CD4-positive, alpha-beta T cell (primary cell): ENCODE measurements at places on chromosomes 3 and 15.

DNA sequence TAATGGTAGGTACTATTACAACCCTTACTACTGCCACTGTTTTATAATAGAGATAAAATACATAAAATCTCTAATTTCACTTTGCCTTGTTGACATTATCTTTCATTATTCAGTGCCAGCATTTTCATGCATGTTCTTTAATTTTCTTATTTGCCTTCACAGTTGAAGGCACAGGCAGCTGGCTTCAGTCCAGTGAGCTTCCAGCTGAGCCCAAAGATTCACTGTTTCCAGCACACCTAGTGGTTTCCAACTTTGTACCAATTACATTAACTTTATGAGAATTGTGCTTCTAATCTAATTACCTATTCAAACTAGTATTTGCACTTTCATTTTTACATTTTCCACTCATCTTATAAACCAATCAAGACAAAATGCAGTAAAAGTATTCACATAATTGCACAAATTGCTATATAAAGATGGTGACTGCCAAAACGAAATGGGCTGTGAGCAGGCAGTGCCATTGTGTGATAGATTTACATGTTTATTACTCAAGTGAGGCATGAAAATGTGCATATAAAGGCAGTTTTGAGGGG, 228.3 kb downstream of the MFSD1 start:
- H3K4me1 ChIP-seq, result no peaks in the 10 kb centered on the region
- DNase-seq, result no peak
- no peak overlapping the region for H3K27ac ChIP-seq
- no peak overlapping the region for H3K4me3 ChIP-seq

DNA sequence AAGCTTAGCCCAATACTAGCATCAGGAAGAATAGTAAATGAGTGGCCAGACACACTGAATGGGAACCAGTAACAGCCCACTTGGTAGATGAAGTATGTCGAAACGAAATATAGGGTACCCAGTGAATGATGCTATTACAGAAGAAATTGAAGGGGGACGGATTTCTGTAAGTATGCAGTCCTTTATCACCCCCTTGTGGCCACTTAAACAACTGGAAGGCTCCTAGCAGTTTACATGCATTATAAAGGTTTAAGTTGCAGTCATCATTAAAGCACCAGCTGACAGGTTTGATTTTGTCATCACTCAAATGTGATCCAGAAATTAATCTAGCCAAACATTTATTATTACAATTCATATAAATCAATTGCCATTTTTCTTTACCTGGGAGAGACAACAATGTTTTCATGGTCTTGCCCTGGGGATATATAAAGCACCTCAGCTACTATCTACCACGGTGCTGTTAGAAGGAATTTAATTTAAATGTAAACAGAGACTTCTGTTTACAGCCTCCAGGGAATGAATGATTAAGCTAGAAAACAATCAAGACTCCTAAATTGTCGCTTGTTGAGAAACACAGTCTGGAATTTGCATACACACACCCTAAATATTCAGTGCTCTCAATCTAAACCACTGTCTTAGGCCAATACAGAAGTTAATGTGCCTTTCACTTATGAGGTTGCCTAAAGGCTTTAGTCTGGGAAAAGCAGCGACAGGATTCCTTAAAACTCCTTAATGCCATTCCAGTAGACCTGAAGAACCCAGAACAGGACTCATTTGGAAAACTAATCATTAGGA, 7.8 kb downstream of the EIF1B start:
- no peaks in the 10 kb centered on the region for H3K4me1 ChIP-seq
- H3K4me3 ChIP-seq, result no peak overlapping the region
- no peak overlapping the region for H3K27ac ChIP-seq
- peaks cover 26% of the 10 kb centered on the region for H3K36me3 ChIP-seq
- no peaks in the 10 kb centered on the region for H3K27me3 ChIP-seq

- no peaks in the 10 kb centered on the region for H3K4me1 ChIP-seq
- no peak overlapping the region for H3K27ac ChIP-seq
- no peaks in the 10 kb centered on the region for H3K27me3 ChIP-seq
- DNase-seq, result no peak
- H3K36me3 ChIP-seq, result no peaks in the 10 kb centered on the region
These were observed 779.7 kb upstream of the CFAP20DC start for GRCh38 chr3:59829527-59829926.

DNA sequence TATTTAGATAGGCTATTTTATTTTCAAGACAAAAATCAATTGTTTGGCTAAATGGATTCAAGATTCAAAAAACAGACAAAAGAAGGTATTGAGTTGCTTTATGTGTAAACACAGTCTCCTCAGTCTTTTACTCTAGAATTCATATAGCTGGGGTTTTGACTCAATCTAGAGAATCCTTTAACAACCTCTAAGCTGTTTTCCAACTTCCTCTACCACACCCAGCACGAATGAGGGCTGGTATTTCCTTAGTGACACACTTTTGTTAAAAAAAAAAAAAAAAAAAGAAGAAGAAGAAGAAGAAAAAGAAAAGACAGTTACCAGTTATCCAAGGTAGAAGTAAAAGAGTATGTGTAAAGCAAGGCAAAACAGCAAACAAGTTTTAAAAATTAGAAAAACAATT, 732.8 kb upstream of the GOLIM4 start:
- no peaks in the 10 kb centered on the region for H3K27me3 ChIP-seq
- H3K36me3 ChIP-seq, result no peaks in the 10 kb centered on the region
- no peak overlapping the region for H3K27ac ChIP-seq
- H3K4me3 ChIP-seq, result no peak overlapping the region

DNA sequence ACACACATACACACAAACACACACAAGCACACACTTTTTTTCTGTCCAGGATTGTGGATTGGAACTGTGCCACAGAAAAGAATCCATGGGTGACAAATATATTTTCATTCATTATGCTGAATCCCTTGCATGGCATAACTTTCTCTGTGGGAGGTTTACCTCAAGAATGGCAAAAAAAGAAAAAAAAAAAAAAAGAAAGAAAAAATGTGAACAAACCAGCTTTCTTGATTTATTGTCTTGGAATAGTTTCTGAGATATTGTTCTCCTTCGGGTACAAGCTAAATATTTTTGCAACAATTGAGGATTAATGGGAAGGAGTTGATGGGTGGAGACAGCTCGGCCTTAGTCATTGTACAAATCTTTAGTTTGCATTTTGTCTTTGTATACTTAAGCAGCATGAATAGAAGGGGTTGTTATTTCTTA, 153.1 kb downstream of the GMNC start:
- H3K27ac ChIP-seq, result no peak overlapping the region
- no peaks in the 10 kb centered on the region for H3K4me1 ChIP-seq
- no peaks in the 10 kb centered on the region for H3K27me3 ChIP-seq
- no peak for DNase-seq

GRCh38 chr3:30520699-30521098, 85.7 kb upstream of the TGFBR2 start:
- no peak overlapping the region for H3K27ac ChIP-seq
- H3K4me1 ChIP-seq, result no peaks in the 10 kb centered on the region
- H3K36me3 ChIP-seq, result no peaks in the 10 kb centered on the region
- H3K27me3 ChIP-seq, result no peaks in the 10 kb centered on the region
- DNase-seq, result no peak
- H3K4me3 ChIP-seq, result no peak overlapping the region

DNA sequence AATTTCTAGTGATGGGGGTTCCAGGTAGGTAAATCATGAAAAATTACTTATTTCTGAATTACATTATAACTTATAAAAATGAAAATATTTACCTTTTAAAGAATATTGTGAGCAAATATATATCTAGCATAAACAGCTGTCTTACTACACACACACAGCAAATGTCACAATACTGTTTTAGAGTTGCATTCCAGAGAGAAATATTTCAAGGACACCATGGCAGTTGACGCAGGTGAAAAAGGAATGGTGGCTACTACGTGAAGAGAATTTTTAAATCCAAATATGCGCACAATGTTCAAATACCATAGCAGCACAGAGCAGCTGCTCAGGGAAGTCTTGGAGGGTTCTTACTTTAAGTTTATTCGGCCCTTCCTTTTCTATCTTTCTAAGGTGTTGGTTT, 356.2 kb downstream of the CGGBP1 start:
- H3K4me1 ChIP-seq, result no peaks in the 10 kb centered on the region
- DNase-seq, result no peak
- H3K27ac ChIP-seq, result no peak overlapping the region
- H3K36me3 ChIP-seq, result no peaks in the 10 kb centered on the region

DNA sequence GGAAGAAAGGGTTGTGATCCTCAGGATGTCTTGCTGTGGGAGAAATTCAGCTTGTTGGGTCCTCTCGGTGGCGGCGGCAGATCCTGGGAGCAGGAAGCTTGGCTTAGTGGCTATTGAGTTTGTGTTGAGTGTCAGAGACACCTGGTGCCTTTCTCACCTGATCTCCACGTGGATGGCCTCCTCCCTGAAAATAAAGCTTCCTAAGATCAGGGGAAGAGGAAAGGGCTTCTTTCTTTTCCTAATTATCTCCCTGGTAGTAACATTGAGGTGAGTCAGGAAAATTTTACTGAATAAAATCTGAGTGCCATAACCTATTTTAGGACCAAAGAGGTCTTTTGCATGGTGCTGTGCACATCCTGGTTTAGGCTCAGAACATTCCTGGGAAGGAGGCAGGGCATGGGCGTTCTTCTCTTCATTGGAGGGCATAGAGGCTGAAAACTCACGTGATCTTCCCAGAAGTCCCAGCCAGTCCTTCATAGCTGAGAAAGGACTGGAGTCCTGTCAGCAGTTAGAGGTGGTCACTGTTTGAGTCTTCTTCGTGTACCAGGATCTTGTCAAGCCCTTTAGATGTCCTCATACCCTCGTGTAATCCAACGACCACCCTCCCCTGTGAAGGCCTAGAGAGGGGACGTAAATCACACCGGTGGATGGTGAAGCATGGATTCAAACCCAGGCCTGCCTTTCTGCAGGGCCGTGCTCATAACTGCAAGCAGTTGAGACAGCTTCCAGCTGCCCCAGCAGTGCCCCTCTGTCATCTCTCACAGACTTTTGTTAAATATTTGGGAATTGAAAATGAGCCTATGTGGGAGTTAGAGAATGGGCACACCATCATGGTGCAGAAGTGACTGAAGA, 1.1 kb downstream of the CMTM8 start:
- no peak for DNase-seq
- H3K36me3 ChIP-seq, result no peaks in the 10 kb centered on the region
- H3K4me3 ChIP-seq, result peak overlapping the region; percentile 80
- no peaks in the 10 kb centered on the region for H3K27me3 ChIP-seq

DNA sequence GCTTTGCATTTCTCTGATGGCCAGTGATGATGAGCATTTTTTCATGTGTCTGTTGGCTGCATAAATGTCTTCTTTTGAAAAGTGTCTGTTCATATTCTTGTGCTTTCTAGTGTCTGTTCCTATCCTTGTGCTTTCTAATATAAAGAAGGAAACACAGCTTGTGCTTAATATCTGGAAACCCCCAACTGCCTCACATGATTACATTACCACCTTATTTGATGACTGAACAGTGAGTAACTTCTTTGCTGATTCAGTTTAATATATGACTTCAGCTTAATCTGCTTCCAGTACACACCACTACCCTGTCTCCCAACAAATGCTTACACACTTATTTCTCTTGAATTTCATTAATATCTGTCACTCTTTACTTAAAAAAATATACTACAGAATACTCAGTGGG, 835.1 kb downstream of the EDEM1 start:
- H3K4me3 ChIP-seq, result no peak overlapping the region
- H3K36me3 ChIP-seq, result no peaks in the 10 kb centered on the region
- no peak for DNase-seq
- H3K4me1 ChIP-seq, result no peaks in the 10 kb centered on the region

DNA sequence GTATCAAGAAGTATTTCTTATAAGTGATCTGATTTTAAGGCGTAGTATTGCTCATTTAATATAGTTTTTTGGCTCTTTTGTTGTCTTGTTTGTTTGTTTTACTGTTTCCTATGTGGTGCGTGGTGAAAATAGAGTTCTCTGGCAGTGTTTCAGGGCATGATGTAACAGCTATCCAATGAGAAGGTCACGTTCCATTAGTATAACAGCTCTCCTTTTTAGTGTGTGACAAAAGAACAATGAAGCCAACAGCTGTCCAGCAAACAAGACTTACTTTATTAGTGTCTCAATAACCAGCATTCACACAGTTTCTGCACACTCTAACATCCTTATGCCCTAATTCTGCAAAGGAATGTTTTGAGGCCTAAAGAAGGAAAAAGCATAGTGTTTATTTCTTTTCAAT, 127.9 kb downstream of the SLC25A26 start:
- H3K27ac ChIP-seq, result no peak overlapping the region
- no peaks in the 10 kb centered on the region for H3K27me3 ChIP-seq

DNA sequence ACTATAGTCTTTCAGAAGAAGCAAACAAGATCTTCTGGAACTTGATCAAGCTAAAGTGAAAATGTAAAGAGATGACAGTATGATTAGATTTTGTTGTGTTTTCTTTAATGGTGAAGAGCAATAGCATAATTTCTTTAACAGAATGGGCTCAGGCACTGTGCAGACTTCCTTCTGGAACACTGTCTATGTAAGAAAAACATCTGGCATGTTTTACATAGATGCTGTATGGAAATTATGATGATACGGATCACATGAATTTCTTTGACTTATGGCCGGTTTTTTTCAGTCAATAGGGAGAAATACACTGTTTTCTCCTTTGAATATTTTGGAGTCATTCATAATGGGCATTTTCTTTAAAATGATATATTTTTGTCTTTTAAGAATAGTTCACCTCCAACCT, 42.6 kb downstream of the PHLDB2 start:
- H3K36me3 ChIP-seq, result no peaks in the 10 kb centered on the region
- no peak overlapping the region for H3K4me3 ChIP-seq
- H3K27me3 ChIP-seq, result no peaks in the 10 kb centered on the region
- no peak for DNase-seq
- H3K4me1 ChIP-seq, result no peaks in the 10 kb centered on the region

DNA sequence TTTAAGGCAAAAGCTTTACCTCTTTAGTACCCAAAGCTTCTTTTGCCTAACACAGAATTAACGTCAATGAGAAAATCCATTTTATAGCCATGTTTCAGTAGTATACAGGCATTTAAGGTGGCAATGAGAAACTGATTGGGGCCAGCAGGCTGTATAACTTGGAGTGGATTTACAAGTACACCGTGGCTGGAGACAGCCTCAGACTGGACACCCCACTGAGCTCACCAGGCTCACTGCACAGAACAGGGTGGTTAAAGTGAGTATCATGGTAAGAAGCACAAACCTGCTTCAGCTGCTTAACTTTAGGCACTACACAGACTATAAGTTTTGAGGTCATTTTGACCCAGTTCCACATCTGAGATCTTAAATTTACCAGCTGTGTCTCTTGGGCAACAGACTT, 8.9 kb downstream of the CPOX start:
- no peak overlapping the region for H3K4me3 ChIP-seq
- H3K4me1 ChIP-seq, result peaks cover 2% of the 10 kb centered on the region
- DNase-seq, result no peak
- H3K27ac ChIP-seq, result no peak overlapping the region
- H3K36me3 ChIP-seq, result peaks cover 63% of the 10 kb centered on the region

- no peak overlapping the region for H3K27ac ChIP-seq
- no peaks in the 10 kb centered on the region for H3K4me1 ChIP-seq
- no peaks in the 10 kb centered on the region for H3K27me3 ChIP-seq
- DNase-seq, result no peak
- no peak overlapping the region for H3K4me3 ChIP-seq
These were observed 35.3 kb upstream of the FBN1 start for GRCh38 chr15:48680841-48681240.

- no peak overlapping the region for H3K4me3 ChIP-seq
- DNase-seq, result no peak
- H3K27me3 ChIP-seq, result no peaks in the 10 kb centered on the region
- no peak overlapping the region for H3K27ac ChIP-seq
These were observed 463.2 kb upstream of the ROBO1 start for GRCh38 chr3:80230962-80231361.

- no peak for DNase-seq
- H3K4me3 ChIP-seq, result no peak overlapping the region
- no peaks in the 10 kb centered on the region for H3K36me3 ChIP-seq
- H3K27ac ChIP-seq, result no peak overlapping the region
- H3K27me3 ChIP-seq, result no peaks in the 10 kb centered on the region
- H3K4me1 ChIP-seq, result no peaks in the 10 kb centered on the region
These were observed 99.0 kb downstream of the SEMA5B start for GRCh38 chr3:122928396-122929187.
